ENCODE measurements at places on chromosomes 12 and 14.

GRCh38 chr14:24365600-24366412 lies 2.2 kb upstream of the NFATC4 start:
- DNase-seq: peak; percentile 91

DNA sequence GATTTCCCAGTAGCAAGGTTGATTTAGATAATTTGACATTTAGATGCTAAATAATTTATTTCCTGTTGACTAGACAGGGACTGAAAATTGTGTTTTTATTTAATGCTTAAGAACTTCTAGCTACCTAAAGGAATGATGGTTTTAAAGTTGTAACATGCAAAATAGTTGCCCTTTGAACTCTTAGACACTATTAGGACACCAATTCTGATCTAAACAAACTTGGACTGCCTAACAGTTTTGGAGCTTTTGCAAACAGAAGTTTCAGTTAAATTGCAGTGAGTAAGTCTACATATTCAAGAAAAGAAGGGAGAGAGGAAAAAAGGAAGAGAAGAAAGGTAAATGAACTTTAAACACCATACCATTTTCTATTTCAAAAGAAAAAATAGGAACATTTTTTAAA lies 189.3 kb upstream of the GARIN2 start:
- DNase-seq: no peak

GRCh38 chr14:49306152-49306751 lies 279.9 kb downstream of the RPS29 start:
- no peak for DNase-seq

- DNase-seq: no peak
Measured at GRCh38 chr14:60324837-60325236, 75.8 kb downstream of the PPM1A start.

DNA sequence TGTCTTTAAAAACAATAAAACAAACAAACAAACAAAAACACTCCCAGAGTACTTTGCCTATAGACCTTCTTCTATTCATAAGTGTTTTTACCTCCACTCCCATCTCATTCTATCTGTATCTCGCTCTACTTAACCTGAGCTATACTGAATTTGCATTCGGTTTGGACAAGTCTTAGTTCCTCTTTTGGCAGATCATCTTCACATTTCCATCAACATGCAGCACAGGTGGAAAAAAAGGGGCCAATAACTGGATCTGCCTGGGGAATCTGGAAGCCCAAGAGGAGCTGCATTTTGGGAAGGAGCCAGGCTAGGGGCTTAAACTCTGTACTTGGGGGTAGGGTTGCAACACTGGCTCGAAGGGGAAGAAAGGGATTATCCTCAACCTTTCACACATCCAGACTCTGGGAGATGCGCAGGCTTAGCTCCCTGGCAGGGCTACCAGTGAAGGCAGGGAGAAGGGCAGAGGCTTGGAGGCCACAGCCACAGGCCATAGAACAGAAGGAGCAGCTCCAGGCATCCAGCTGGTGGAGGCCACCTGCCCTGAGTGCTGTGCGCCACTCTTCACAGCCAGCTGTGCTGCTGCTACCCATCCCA lies 4.1 kb downstream of the NINJ2 start:
- DNase-seq: no peak

GRCh38 chr14:56760164-56760914 lies 49.9 kb downstream of the OTX2 start:
- no peak for DNase-seq

DNA sequence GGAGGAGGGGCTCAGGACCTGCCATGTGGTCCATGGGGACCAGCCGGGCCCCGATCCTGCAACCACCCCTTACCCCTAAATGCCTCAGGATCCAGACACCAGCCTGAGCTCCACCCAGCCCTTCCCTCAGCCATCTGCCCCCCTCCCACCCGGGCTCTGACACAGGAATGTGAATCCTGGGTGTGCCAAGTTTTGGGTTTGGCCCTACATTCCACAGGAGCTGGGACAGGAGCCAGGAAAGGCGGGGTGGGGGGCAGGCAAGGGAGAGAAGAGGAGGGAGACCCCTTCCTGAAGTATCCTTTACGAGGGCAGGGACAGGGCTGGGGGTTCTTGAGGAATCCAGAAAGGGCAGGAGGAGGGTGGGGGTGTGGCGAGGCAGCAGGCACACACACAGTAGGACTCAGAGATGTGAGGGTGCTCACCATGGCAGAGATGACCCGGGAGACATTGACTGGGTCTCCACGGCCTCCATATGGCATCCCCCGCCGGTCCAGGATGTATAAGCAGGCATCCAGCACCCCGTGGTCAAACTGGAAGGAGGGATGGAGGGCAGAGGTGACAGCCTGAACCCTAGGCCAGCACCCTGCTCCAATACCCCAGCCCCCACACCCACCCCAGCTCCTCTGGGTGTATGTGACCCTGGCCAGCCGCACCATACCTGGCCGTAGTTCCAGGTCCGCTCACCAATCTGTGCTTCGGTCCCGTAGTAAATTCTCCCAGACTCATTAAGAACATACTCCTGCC lies 3.5 kb downstream of the TGM1 start:
- DNase-seq: no peak

DNA sequence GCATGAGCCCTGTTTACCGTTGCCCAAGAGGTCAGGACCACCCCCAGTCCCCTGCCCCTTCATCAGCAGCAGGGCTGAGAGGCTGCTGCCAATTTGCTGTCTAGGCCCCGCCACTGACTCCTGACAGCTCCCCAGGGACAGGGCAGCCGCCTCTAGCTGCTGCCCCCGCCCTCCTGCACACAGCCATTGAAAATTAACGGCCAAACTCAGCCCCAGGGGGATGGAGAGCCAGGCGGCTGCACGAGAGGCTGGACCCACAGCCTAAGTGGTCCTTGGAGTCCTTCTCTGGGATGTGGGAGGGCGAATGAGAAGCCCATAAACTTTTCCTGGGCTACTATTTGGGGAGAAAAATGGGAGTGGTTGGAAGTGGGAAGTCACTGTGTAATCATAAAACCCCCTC lies 4.6 kb downstream of the FOXN4 start:
- DNase-seq: no peak

GRCh38 chr14:59057551-59057950 lies 130.9 kb upstream of the DAAM1 start:
- DNase-seq: no peak

GRCh38 chr14:56241461-56241860 lies 123.2 kb downstream of the PELI2 start:
- DNase-seq: no peak

DNA sequence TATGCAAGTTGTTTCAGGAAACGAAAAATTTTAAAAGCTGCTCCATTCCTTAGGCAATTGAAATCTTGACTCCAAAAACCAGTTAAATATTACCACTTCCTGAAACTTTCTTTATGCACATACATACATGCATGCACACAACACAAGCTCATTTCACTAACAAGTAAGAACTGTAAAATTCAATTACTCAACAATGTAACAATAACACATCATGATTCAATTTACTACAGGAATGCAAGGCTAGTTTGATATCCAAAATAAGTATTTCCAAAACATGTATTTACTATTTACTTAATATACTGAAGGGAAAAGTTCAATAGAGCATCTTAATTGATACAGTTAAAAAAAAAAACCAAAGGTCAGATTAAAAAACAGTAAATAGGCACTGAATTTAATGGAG lies 19.6 kb downstream of the NAP1L1 start:
- no peak for DNase-seq

- peak; percentile 80 for DNase-seq
Measured at GRCh38 chr12:95385246-95386035, 88.5 kb upstream of the METAP2 start.

DNA sequence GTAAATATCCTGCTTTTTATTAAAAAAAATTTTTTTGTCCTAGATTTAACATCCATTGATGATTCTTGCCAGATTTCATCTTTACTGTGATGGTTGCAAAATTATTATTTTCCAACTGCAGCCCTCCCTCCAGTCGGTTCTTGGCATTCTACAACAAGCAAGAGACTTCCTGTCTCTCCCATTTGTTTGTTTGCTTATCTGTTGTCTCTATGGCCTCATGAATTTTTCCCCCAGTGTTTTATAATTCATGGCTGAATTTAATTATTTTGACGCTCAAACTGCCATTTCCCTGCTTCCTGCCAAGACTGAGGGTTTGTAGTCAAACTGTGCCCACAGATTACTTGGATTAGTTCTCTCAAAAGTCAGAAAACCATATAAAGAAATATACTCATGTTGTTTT lies 25.9 kb downstream of the CGRRF1 start:
- DNase-seq: no peak

- no peak for DNase-seq
Measured at GRCh38 chr12:81086342-81086741, 8.5 kb downstream of the ACSS3 start.

- DNase-seq: no peak
Measured at GRCh38 chr14:100574642-100575031, 12.6 kb downstream of the BEGAIN start.

GRCh38 chr12:76636121-76636692 lies 76.6 kb upstream of the OSBPL8 start:
- DNase-seq: no peak

DNA sequence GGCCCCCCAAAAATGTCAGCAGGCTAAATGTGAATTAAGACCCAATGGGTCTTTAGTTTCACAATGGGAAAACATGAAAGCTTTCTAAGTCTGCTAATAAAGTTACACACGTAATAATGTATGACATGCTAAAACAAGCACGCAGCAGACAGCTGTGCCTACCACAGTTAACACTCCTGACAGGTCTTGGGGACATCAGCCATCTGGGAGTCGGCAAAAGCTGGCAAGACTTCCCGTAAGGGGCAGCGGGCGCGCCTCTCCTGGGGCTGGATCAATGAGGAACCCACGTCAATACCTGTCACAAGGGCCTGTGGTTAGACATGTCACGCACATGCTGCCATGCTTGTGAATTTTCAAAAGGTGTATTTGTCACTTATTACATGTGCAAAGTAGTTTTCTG lies 45.0 kb downstream of the ACTN1 start:
- DNase-seq: no peak

DNA sequence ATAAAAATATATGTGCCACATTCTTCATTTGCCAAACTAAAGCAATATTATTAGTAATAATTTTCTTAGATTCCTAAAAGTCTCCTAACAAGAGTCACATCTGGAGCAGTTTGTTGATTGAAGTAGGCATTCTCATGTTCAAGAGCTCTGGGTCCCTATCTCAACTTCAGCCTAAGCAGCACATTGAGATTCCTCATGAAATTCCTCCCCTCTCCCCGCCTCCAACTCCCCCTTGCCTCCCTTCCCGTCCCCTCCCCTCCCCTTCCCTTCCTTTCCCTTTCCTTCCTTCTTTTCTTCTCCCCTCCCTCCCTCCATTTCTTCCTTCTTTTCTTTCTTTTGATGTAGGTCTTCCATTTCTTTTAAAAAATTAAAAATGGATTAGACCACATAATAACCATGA lies 48.7 kb upstream of the NAV3 start:
- DNase-seq: no peak

DNA sequence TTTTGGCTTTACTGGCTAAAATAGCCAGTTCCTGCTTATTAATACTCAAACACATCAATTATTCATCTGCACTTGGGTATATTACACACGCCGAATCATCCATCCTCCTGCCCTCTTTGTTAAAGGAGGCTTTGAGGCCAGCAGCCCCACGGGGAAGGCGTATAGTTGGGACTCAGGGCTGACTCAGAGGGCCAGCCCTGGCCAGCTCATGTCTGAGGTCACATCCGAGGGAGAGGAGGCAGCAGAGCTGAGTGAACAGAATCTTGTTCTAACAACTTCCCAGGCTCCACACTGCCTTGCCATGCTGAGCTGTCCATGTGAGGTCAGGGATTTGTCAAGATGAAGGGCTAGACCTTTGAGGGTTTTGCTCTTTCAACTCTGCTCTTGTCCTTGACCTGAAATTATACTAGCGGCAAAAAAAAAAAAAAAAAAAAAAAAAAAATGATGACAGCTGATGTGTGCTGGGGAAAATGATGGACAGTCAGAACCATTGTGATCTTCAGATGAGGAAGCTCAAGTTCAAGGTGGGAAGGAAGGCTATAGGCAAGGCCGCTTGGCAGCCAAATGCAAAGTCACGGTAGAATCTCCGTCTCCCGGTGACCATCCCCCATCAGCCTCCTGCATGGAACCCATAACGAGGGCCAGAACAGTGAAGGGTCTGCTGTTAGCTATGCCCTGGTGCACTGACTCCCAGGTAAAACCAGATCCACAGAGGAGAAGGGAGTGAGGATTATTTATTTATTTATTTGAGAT lies 12.5 kb upstream of the MARK3 start:
- peak; percentile 60 for DNase-seq

DNA sequence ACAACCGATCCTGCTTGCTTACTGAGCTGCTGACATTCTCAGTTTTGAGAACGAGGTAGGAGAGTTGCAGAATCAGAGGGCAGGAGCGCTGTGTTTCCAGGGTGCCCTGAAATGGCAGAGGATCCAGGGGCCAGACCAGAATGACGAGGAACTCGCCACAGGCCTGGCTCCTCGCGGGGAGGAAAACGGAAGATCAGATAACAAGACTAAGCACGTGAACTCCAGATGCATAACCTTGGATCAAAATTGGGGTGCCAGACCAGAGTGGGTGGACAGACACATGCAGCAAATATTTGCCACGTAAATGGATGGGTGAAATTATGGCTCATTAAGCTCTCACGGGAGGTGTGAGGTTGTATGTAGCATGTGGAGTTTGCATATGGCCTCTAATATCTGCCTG lies 46.5 kb downstream of the ELK3 start:
- DNase-seq: no peak

- no peak for DNase-seq
Measured at GRCh38 chr14:99829450-99829849, 36.2 kb downstream of the EML1 start.

DNA sequence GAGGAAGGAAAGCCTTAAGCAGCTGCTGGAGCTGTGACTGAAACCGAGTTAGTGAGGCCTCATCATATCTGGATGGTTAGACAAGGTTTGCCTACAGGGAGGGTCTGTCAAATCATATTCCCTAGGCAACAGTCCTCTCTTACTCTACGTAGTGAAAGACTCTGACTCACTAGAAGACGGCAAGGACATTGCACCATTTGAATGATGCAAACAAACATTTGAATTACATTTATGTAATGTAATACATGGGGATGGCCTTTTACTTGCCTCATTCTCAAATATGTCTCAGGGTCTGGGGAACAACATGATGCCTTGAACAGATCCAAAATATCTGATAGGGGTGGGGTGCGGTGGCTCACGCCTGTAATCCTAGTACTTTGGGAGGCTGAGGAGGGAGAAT lies 29.8 kb upstream of the STRAP start:
- peak; percentile 91 for DNase-seq

- no peak for DNase-seq
Measured at GRCh38 chr14:24122898-24123297, 7.6 kb upstream of the FITM1 start.

- DNase-seq: no peak
Measured at GRCh38 chr14:61699027-61699426, 3.7 kb downstream of the HIF1A start.

GRCh38 chr14:26191671-26192070 lies 406.2 kb downstream of the NOVA1 start:
- no peak for DNase-seq

Data from fibroblast of the conjunctiva (primary cell).